ENCODE measurements at places on chromosomes 7 and 10.

- no peak for DNase-seq
Observed at GRCh38 chr10:78527296-78527695, 493.6 kb downstream of the RPS24 start.

- no peak for DNase-seq
Observed at GRCh38 chr7:18086165-18087025, 58.7 kb upstream of the PRPS1L1 start.

DNA sequence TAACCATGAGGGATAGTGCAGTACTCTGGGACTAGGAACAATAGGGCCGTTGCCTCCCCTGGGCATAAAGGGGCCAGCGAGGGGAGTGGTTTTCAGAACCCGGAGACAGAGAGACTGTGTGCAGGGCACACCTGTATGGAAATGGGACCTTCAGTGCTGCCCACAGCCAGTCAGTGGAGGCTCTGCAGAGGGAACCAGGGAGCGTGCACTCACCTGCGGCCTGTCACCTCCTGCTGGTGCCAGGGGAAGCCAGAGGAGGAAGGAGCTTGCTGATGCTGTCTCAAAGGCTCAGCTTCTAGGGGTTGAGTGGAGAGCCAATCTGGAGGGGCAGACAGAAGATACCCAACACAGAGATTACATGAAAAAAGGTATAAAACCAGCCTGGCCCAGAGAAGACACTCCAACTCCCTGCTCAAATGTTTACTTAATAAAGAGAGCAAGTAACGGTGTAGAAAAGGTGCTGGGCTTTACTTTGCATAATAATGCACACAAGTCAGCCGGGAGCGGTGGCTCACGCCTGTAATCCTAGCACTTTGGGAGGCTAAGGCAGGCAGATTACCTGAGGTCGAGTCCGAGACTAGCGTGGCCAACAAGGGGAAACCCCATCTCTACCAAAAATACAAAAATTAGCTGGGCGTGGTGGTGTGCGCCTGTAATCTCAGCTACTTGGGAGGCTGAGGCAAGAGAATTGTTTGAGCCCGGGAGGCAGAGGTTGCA lies 35.5 kb upstream of the WAPL start:
- DNase-seq = no peak

DNA sequence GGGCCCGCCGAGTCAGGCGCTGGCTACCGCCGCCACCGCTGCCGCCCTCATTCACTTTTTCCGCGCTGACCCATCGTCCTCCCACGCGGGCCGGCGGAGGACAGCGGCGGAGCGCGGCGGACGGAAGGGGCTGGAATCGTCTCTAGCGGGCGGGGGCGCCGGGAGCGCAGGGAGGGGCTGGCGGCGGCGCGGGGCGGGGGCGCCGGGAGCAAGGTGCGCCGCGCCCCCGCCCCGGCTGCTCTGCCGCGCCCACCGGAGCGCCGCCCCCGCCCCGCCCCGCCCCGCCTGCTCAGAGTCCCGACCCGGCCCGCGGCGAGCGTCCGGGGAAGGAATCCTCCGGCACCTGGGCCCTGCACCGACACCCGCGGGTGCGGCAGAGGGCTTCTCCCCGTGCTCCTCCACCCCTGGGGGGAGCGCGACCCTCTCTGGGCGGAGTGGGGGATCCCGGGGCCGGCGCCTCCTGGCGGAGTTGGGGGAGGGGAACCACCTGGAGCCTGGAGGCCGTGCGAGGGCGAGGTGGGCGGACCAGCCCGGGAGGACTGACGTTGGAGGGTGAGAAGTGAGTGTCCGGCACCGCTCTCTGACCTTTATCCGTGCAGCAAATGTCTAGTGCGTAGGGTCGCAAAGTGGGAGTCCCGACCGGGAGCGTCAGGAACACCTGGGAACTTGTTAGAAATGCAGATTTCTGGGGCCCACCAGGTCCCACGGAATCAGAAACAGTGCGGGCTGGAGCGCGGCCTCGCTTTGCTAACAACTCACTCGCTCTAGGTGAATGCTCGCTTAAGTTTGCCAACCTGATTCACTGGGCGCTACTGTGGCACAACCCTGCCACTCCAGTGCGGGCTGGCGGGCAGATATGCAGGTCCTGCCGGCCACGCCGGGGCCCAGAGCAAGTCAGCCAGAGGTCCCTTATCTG lies at the start of gene COBL:
Gene COBL (minus strand): TSS at position 144 of the 916 bp plus-strand sequence. CDS start 176 bp downstream, outside the sequence.
- no peak for DNase-seq

DNA sequence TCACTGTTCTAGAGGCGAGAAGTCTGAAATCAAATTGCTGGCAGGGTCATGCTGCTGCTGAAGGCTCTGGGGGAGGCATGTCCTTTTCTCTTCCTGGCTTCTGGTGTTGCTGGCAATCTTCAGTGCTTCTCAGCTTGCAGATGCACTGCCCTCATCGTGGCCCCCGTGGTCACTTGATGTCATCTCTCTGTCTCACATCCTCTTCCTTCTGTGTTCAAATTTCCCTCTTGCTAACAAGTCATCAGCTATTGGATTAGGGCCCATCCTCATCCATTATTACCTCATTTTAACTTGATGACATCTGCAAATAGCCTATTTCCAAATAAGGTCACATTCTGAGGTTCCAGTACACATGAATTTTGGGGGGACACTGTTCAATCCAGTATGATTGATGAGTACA lies 36.6 kb upstream of the SRGN start:
- DNase-seq = no peak

DNA sequence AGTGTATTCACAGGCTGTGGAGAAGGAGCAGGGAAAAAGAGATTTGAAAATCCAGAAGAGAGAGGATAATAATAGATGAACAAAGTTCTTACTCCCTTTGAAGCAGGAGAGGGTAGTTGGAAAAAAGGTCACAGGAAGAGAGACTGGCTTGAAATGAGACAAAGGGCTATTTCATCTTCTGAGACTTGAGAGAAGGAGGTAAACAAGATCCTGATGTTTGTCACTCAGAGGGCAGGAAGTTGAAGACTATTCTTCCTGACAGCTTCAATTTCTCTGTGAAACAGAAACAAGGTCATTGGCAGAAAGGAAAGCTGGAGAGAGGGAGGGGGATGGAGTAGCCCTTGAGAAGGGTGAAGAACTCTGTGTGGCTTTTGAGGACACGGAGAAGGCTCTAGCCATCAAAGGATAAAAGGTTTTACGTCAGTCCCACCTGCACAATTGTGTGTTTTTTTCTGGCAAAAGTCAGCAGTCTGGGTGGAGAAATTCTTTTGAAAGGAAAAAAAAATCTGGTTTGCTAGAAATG lies 216.1 kb upstream of the STEAP4 start:
- no peak for DNase-seq

GRCh38 chr7:115136796-115137443 lies 215.0 kb downstream of the MDFIC start:
- DNase-seq = no peak

DNA sequence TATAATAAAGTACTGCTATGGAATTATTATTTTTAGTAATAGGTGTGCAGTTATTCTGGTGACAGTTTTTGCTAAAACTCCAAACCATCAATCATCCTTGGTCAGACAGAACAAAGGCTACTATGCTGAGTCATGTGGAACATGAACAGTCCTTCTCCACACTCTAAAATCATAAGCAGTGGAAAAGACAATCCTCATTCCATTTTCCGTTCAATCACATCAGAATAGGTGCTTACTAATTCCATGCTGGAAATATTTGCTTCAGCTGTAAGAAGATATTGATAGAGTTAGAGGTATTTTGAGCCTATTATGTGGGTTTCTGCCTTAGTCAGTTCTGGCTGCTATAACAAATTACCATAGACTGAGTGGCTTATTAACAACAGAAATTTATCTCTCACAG lies 82.9 kb downstream of the FAM13C start:
- DNase-seq = no peak

- no peak for DNase-seq
Observed at GRCh38 chr10:127017541-127018297, 112.5 kb downstream of the DOCK1 start.

- DNase-seq = no peak
Observed at GRCh38 chr7:94129443-94130140, 125.4 kb upstream of the BET1 start.

DNA sequence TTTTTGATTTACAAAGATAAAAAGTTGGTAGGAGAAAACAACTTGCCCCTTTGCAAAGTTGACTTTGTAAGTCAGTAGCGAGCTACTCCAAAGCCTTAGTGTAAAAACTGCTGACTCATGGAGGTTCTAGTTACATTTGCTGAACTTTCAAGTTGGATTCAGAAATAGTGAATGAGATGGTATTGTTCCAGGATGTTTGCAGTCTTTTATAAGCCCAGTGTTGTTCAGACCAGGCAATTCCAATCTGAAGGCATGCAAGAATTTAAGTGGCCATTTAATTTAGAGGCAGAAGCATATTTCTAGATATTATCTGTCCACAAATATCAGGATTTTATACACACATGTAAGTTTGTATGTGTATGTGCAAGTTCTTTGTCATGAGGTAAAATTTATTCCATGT lies 21.6 kb downstream of the TES start:
- DNase-seq = no peak

GRCh38 chr7:88355011-88355410 lies 48.3 kb upstream of the STEAP4 start:
- no peak for DNase-seq

DNA sequence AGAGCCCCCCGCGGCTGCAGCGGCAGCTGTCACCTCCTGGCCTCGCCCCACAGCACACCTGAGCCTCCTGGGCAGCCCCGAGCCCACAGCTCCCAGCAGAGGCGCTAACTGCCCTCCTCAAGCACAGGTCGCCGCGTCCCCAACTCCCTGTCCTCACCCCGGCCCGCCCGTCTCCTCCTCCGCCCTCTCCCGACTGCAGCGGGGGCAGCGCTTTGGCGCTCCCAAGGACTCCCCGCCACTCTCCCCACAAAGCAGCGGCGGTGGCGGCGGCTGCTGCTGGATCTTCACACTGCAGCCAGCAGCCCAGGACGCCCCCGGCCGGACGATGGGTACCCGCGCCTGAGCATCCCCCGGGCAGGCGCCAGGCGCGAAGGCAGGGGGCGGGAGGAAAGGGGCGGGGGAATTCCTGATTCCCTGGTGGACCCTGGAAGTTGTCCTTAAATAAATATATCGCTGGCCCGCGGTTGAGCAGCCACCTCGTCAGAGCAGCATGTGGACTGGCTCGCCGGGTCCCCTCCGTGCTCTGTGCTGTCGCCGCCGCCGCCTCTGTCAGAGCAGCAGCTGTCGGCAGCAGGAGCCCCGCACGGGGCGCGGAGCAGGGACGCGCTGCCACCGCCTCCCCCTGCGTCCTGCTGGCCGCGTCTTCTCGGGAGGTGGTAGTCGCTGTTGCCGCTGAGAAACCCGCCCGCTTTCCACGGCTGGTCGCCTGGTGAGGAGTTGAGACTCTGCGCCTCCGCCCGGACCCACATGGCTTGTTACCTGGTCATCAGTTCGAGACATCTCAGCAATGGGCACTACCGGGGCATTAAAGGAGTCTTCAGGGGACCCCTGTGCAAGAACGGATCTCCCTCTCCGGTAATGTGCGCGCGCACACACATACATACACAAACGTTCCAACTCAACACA lies at the start of gene ZNF804B:
Gene ZNF804B (plus strand): TSS at position 471 of the 906 bp plus-strand sequence. CDS start 277 bp downstream, at position 748.
- no peak for DNase-seq

DNA sequence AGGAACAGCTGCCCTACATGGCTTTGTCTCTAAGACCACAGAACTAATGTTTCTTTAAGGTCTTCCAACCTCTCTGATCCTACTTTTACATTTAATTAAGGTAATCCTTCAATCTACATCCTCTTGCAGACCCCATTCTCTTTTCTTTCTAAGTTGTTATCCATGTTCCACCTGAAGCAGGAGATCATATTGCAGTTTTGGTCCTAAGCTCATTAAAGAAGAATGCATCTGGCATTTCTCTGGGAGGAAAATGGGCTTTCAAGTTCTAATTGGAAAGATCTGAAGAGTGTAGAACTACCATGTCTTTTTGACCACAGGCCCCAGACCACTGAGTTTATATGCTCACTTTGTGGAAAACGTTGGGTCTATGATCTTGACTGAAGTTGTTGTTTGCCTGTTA lies 111.2 kb downstream of the SEM1 start:
- DNase-seq = no peak

GRCh38 chr10:12418725-12419261 lies 69.4 kb downstream of the CAMK1D start:
- no peak for DNase-seq

GRCh38 chr10:95571390-95571789 lies 10.2 kb upstream of the SORBS1 start:
- DNase-seq = no peak

DNA sequence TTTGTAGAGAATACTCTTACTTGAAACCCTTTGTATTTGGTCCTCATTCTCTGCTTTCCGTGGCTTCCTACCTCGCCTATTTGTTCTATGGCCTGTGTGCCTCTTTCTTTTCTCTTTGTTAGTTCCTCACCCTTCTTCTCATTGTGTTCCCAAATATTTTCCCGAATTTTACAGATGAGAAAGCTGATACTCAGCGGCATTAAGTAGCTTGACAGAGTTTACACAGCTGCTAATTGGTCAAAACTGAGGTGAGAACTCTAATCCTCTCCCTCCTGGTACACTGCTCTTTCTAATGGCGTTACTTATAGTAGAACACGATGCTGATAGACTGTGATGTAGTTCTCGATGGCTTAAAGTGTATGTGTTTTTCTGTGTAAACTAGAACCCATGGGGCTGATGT lies 80.7 kb upstream of the HDAC9 start:
- no peak for DNase-seq

DNA sequence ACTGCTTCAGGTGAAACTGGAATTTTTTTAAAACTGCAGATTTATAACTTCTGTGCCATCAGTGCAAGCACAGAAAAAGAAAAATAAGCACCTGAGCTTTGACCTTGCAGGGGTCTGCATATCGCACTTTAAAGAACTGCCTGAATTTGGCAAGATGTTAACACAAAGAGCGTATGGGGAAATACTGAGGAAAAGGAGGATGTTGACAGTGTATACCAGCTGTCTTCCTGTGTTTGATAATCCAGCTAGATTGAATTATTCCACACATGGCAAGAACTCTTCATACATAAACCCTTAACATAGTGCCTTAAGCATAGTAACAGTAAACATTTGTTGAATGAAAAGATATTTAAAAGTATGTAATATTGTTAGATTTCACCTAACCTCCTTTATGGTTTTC lies 30.0 kb downstream of the SMC3 start:
- no peak for DNase-seq

GRCh38 chr10:1278306-1278705 lies 222.1 kb downstream of the WDR37 start:
- DNase-seq = no peak

DNA sequence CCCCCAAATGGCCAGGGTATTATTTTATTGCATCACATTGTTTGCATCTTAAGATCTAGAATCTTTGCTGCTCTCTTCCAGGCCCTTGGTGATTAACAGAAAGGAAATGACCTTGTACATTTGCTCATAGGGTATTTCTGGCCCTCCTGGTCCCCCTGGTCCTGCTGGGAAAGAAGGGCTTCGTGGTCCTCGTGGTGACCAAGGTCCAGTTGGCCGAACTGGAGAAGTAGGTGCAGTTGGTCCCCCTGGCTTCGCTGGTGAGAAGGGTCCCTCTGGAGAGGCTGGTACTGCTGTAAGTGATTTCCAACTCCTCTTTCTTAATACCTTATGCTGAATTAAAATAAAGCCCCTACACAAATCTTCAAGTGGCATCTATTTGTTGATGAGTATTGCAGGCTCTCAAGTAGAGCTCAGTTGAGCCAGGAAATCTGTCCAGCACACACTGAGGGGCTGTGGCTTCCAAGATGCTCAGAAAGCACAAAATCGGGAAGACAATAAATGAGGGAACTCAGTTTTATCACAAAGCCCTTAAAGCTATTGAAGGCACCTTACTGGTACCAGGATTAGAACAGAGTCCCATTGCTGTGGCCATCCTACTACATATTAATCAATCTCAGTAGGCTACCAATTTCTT lies 28.2 kb downstream of the COL1A2 start:
- no peak for DNase-seq

All from stimulated activated CD4-positive, alpha-beta T cell treated with anti-CD3 and anti-CD28 coated beads, Interleukin-4, amount 100 ng/mL, for 1 hour (primary cell).